ENCODE measurements at places on chromosomes 6 and 20.

DNA sequence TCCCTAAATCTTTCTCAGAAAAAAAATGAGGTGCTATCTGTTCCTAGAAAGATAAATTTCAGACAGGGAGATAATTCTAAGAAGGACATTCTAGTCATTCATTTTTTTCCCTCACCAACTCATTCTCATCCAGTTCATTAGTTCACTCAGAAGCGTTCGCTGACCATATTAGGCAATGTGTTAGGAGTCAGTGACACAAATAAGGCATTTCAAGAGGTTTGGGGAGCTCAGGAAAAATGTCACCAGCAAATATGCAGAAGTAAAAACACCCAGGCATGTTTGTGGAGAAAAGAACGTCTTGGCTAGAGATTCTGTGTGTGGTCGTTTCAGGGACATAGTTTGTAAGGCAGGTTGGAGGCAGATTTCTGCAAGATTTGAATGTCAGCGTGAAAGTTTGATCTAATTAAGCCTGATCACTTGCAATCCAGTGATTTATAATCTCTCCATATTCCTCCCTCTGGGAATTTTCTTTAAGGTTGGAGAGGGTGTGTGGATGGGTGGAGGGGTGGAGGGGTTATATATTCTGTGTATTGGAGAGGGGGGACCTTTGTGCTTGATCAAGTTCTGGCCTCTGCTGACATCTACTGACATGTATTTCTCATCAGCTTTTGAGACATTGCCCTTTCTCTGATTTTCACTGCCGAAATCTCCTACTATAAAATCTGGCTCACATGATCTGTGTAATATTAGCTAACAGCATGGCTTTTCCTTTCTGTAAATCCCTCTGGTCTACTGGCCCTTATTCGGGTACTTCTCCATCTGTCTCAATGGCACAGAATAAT is 3.6 kb downstream of the MYCT1 start:
- no peak for DNase-seq

DNA sequence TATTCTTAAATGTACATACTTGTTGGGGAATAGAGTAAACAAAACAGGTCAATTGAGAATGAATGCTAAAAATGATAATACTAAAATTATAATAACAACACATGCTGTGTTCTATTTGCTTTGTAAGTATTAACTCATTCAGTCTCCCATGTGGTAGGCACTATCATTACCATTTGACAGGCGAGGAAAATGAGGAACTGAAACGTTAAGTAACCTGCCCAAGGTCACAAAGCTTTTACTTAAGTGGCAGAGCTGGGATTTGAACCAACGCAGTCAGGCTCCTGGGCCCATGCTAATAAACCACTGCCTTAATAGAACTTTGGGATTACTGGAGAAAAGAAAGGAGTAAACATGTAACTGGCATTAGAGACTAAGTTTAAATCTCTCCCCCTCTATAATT is 3.8 kb downstream of the NSFL1C start:
- DNase-seq: no peak

GRCh38 chr6:168182908-168183612 is 104.0 kb upstream of the FRMD1 start:
- no peak for DNase-seq

GRCh38 chr20:47440857-47441773 is 60.6 kb upstream of the NCOA3 start:
- DNase-seq: no peak

DNA sequence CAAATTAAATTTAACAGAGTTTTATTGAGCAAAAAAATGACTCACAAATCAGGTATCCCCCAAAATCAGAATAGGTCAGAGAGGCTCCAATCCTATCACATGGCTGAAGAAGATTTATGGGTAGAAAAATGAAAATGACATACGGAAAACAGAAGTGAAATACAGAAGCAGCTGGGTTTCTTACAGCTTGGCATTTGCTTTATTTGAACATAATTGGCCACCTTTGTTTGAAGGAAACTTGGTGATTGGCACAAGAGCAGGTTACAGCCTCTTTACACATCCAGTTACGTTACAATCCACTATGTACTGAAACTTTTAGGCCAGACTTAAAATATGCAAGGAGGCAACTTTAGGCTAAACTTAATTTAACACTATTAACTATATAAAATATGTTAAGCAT is 11.7 kb upstream of the TREM2 start:
- no peak for DNase-seq

DNA sequence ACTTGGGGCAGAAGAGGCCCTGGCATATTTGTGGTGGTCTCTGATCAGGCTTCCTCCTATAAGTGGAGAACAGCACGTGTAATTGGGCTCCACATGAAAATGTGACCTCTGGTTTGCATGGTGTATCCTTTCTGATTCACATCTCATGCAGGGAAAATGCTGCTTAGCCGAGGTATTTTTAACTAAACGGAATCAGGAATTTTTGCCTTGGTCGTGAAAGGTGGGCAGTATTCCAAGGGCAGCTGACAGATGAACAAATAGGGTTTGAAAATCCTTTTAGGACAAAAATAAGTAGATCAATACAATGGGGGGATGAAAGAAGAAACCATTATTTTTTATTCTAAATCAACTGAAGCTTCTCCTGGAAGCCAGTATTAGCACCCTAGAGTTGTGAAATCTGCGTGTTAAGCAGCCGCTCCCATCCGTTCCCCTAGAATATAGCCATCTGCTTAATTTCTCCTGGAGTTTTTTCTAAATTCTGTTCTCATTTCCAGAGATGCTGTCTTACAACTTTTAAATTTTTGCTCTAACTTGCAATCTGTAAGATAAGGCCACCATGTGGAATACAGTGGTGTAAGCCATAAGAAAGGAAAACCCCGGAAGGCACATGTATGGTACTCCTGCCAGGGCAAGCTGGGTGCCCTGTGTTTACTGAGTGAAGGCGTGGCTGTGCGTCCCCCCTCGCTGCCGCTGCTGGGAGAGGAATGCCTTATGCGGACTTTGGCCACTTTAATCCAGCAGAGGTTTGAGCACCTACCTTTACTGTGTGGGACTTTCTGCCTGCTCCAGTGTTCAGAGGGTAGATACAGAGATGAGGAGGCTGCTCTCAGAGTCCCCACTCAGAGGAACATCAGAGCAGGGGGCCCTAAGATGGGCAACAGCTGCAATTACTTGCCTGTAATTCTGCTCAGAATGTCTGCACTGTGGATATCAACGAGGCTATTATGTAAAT is 52.4 kb downstream of the SYNJ2 start:
- DNase-seq: no peak

Data from CD4-positive, alpha-beta T cell treated with Interferon alpha-2 for 1 hour (primary cell).